Pons (tissue), 1 donor: ENCODE measurements at places on chromosomes 13 and 19.

- DNase-seq, result peak; percentile 9
Measured at GRCh38 chr13:30255696-30256095, 51.7 kb downstream of the KATNAL1 start.

GRCh38 chr13:103935117-103935516 is 868.9 kb upstream of the SLC10A2 start:
- DNase-seq, result no peak

DNA sequence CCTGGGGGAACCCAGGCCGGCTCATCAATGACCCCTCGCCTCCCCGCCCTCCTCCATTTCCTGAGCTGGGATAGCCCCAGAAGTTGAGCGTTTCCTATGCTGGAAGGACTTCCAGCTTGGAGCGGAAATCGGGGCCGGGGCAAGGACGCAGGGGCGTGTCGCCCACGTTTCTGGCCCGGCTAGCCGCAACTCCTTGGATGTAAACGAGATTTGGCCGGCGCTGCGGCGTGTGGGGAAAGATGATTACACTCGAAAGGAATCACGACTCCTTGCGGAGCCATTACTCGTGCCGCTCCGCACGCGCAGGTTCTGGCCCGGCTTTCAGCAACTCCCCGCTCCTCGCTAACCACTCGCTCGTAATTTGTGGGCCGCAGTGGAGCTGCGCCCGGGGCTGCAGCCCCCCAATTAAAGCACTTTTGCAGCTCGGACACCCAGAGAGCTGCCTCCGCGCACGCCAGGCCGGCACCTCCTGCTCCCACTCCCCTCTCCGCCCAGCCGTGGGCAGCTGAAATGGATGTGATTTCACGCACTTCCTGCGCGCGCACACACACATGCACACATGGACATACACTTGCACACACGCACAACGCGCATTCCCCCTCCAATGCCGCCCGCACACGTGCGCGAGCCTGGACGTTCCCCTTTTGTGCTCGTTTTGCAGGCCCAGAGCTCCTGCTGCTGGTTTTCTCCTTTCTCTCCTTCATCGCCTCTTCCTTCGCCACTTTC is 15.7 kb downstream of the ZIC5 start:
- no peak for DNase-seq

DNA sequence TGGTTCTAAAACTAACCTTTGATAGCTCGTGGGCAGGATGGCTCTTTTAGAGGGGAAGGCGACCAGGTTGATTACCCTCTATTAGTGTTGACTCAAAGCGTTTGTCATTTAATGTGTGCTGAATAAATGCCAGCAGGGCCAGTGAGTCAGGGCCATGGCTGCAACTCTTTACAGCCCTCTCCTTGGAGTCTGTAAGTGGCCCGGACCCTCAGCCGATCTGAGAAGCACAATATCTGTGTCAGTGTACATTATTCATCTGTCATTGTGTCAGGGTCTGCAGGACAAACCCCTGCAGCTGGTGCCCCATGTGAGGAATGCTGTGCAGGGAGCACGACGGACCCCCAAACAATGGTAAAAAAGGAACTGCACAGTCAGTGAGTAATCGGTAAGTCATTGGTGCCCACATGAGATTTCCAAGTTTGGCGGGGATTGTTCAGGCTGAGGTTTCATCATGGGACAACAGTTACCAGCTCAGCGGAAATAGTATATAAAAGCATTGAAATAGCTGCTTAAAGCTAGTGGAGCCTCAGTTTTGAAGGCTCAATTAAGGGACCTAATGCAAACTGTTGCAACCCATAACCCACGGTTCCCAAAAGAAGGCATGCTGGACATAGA is 139.1 kb downstream of the ZNF675 start:
- DNase-seq, result no peak

DNA sequence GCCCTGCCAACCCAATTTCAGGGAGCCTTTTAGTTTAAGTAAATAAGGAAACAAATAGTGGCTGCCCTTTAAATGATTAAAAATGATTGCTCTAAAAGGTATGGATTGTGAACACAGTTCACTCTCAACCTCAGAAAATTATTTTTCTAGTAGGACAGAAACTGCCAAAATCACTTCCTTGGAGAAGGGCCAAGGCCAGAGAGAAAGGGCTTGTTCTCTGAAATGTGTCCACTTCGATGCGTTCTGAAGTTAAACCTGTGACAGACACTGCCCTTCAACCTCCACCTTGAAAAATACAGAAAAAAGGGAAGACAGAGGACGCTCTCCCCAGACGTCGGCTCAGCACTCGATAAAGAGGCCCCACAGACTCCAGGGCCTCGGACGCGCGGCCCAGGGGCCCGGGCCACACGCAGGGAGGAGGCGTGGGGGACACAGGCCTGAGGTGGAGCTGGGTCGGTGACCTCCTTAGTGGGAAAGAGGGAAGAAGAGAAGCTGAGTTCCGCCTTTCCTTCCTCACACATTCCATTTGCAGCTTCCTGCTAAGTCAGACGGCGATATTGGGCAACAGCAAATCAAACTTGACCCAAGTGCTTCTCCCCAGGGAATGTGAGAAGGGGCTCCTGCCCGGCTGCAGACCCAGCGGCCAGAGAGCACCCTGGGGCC is 63.6 kb downstream of the RASA3 start:
- peak; percentile 54 for DNase-seq

DNA sequence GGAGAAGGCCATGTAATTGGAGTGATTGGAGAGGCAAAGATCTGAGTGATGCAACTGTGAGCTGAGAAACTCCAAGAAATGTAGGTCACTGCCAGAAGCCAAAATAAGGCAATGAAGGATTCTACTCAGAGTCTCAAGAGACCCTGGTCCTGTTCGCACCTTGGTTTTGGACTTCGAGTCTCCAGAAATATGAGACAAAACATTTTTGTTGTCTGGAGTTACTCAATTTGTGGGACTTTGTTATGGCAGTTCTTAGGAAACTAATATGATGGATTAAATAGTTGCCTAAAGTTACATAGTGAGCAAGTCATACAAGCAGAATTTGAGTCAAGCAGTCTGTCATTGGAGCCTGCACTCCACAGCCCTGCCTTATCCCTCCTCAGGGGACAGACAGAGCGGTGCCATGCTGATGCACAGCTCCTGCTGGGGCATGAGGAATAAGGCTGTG is 104.2 kb downstream of the ITGBL1 start:
- DNase-seq, result no peak

DNA sequence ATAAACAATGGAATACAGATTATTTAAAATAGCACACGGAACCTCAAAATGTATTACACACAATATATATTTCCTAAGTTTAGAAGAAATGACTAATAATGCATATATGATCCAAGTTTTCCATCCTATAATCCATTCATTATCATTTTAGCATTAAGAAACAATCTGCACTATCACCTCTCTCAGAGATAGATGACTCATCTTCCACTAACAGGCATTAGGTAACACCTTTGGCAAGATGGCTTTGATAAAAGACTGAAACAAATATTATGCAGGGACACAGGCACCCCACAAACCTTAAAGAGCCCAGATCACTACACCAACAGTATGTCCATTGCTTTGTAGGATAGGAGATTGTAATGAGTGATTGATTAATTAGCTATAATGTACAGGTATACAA is 4.1 kb downstream of the ENOX1 start:
- DNase-seq, result no peak
